ENCODE measurements at places on chromosomes 13 and 19.
A peak's percentile ranks its signal among the peaks of the same experiment; 100 is the strongest.

DNA sequence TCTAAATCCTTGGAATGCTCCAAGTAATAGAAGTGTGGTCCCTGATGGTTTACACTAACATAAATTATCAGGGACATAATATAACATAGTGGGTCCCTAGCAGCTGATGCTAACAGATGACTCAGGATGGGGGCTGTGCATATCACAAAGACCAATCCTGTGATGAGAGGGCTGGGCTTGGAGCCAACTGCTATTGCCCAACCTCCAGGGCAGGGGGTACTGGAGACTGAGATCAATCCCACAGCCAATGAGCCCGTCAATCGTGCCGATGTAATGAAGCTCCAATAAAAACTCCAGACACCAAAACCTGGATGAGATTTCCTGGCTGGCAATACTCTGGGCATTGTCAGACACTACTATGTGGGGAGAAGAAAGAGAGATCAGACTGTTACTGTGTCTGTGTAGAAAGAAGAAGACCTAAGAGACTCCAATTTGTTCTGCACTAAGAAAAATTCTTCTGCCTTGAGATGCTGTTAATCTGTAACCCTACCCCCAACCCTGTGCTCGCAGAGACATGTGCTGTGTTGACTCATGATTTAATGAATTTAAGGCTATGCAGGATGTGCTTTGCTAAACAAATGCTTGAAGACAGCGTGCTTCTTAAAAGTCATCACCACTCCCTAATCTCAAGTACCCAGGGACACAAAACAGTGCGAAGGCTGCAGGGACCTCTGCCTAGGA lies 33.4 kb downstream of the ABCC4 start:
- peak; percentile 63 for DNase-seq

DNA sequence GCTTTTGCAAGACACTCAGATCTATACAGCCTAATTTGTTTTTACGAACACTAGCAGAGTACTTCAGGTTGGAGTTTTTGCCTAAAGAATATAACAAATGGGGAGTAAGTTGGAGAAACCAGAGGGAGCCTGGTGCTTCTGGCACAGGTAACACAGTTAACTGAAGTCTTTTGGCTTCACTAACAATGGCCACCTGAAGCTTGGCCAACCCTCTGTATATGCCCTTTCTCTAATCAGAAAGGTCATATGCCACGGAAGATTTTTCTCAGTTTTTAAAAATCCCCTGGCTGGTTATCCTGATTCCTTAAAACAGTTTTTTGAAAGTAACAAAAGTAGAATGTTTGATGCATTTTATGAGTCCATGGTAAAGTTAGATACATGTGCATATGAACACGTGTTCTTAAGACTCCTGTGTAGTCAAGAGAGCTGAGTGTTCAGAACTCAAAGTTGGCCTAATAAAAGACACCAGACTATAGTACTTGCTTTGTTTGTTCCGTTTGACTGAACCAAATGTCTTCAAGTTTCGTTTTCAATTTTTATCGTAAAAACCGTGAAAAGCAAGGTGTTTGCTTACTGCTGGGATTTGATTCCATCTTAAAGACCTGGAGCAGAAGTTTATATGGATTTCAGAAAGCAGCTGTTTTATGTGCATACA lies 137.5 kb downstream of the KCNRG start:
- DNase-seq: no peak

DNA sequence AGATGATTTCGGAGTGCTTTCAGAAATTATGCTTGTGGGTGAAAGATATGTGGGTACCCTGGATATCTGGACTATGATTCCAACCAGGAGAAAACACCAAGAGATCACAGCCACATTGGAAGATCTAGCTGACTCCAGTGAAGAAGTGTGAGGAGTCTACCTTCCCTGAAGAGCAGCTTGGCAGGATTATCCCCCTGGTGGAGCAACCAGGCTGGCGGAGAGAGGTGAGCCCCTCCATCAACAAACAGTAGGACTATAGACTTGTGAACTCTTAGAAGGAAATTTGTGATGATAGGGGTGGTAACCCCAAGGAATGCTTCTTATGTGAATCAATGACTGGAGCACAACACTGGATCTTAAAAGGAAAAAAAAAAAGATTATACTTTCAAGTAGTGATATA lies 47.8 kb upstream of the DIAPH3 start:
- DNase-seq: peak; percentile 55

DNA sequence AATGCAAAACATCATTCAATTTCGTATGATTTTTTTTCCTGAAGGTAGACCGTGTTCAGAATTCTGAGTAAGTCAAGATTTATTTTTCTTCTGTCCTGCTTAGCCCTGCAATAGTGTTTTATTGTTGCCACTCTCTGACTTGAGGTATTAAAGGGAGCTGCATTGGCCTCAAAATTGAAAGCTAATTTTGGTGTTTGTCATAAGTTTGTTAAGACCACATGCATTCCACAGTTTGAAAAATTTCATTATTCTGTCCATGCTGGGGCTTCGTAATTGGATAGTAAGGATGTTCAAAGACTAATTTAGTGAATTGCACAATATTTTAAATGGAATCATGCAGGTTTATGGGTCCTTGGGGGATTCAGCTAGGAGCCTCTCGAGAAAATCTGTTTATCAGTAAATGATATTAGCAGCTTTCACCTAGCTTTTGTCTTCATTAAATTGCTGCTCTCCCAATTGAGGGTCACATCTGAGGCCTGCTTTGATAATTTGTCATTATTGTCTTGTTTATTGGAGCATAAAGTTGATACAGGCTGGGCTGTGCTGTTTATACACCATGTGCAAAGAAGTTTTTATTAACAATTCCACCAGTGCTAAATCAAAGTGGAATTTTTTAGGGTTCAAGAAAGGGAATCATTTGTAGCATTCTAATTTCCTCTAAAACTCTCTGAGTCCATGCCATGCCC lies 339.8 kb upstream of the OBI1 start:
- DNase-seq: peak; percentile 93

GRCh38 chr19:50830266-50831025 lies 2.9 kb downstream of the KLK15 start:
- no peak for DNase-seq

- no peak for DNase-seq
Measured at GRCh38 chr19:4774136-4774535, 17.4 kb upstream of the FEM1A start.

DNA sequence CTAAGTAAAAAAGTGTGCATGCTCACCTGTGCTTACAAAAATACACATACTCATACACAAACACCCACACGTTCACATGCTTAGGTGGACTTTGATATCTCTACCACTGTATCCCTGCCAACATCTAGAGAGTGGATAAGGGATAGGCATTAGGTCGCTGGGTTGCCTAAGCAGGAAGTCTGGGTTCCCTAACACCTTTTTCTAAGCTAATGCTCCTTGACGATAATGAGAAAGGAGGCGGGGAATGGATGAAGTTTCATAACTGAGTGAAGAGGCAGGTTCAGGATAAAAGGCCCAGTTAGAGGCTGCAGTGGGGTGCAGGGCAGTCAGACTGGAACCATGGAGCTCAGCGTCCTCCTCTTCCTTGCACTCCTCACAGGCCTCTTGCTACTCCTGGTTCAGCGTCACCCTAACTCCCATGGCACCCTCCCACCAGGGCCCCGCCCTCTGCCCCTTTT lies 41.9 kb upstream of the CYP2A7 start:
- no peak for DNase-seq

GRCh38 chr13:33032037-33032625 lies 15.9 kb downstream of the KL start:
- DNase-seq: no peak

DNA sequence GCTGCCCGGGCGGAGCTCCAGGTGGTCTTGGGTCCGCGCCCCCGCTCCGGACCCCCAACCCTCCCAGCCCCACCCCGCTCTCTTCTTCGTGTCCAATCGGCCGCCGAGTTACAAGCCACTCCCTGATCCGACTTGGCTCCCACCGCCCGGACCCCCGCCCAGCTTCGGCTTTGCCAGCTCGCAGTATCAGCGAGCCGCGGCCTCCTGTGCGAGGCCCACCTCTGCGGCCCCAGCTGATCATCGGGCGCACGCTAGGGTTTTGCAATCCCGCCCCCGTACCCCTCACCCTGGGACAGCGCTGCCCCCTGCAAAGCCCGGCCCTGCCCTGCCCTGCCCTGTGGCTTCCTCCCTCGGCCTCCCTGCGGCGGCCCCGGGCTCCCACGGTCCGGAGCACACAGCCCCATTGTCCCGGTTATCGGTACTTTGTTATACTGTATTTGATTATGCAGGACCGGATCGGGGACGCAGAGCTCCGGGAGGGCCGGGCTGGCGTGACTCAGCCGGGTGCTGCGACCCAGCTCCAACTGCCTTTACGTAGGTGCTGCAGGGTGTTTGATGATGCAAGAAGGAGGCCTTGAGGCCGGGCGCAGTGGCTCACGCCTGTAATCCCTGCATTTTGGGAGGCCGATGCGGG lies 598 bp upstream of the LPAR2 start:
- DNase-seq: peak; percentile 95

DNA sequence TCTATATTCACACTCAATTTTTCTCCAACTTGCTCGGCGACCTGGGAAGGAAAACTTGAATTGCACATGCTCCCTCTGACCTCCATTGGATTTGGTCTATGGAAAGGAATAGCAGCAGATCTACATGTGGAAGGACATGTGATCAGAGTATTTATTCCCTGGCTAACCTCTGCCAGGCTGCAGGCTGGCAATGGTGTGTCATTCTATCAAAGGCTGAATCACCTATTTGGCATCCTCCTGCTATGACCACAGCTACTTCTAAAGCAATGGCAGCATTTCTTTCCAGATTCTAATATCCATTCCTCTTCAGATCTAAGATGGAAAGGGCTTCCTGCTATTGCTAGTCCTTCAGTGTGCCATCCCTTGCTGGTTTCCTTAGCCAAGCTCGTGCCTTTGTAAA lies 144.3 kb upstream of the FREM2 start:
- DNase-seq: no peak

- no peak for DNase-seq
Measured at GRCh38 chr19:10120538-10121189, 965 bp upstream of the EIF3G start.

GRCh38 chr13:59519819-59520218 lies 643.9 kb downstream of the DIAPH3 start:
- no peak for DNase-seq

DNA sequence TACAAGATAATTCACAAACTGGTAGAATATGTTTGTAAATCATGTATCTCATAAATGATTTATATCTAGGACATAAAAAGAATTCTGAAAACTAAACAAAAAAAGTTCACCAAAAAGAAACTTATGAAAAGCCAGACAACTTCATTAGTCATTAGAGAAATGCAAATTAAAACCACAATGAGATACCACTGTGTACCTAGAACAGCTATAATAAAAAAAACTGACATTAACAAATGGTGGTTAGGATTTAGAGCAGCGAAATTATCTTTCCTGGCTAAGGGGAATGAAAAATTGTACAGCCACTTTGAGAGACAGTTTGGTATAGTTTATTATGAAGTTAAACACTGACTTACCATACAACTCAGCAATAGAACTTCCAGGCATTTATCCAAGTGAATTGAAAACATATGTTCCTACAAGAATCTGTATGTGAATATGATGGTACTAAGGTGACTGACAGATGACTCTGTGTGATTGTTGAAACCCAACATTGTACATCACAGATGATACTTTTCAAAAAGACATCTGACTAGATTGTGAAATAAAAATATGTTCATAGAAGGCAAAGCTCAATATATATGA lies 41.8 kb downstream of the UGGT2 start:
- no peak for DNase-seq

- no peak for DNase-seq
Measured at GRCh38 chr13:20053016-20053415, 94.5 kb downstream of the ZMYM2 start.

DNA sequence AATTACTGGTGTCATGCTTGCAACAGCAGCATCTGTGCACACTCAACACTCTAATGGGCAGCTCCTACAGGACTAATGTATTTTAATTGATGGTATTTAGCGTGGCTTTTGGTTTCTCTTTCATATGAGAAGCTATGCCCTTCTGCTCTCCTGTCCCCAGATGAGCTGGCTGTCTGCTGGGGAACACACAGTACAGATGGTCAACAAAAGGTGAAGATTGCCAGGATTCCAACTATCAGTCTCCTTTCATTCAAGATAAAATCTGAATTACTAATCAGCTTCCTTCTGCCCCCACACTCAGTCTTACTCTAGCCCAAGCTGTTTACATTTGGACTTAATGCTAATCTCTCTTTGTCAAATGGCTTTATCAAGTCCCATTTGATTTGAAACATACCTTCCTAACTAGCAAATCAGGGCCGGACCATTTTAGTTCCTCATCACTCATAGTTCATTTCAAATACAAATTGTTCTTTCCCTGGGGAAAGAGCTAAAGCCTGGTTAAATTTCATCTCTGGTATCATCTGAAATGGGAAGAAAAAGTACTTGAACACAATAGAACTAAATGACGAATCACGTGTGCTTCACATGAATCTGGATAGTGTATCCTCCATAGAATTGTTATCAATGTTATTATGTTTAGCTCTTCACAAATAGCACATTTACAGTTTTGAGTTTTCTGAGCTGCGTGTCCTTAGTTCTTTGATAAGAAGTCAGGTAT lies 988.0 kb downstream of the PCDH17 start:
- DNase-seq: peak; percentile 97

DNA sequence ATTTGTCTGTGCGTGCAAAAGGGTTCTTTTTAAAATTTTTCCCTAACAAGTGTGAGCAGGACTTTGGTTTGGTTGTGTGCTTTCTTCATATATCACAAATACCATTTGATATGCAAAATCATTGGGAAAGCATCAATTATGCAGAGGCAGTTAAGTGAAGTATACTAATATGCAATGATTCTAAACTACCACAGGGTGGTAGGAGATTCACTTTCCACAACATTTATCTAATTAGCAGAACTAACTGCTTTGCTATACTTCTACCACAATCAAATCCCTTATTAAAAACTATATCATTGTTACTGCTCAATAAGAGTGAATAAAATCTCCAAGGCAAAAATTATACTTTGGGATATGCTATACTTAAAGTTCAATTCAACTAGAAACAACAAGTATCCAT lies 2738.9 kb upstream of the PCDH20 start:
- peak; percentile 14 for DNase-seq

DNA sequence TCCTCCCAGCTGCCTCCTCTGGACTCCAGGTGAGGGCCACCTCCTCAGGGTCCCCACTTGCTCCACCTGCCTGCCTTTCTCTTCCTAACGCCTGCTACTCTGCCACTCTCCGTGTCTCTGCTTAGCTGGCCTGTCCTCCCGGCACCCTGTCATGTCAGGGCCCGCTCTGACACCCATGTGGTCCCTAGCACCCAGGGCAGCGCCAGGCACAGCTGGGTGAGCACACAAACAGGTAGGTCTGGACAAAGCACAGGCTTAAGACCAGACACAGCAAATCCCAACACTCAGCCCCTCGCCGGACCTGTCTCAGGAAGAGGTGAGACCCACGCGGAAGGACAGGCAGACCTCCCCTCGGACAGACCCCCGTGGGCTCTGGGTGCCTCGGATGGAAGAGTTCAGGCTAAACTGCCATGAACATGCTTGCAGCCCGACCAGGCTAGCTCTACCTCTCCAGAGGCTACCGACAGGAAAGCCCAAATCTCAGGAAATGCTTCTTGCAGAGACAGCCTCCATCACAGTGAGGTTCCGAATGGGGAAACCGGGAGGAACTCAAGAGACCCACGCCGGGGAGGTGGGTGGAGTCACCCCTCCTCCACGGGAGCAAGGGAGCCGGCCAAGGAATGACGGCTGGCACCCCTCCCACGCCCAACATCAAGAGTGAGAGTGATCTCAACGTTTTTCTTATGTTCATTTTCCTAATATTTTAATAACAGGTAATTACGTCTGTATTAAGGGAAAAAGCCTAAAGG lies 12.5 kb downstream of the ZNF787 start:
- DNase-seq: no peak

GRCh38 chr13:110455941-110456340 lies 105.6 kb downstream of the RAB20 start:
- DNase-seq: peak; percentile 93

Measured in NCI-H82 (cell line).